ENCODE measurements at places on chromosomes 13 and 19.

- DNase-seq = no peak
Observed at GRCh38 chr19:55358943-55359908, 3.8 kb downstream of the GARIN5B start.

DNA sequence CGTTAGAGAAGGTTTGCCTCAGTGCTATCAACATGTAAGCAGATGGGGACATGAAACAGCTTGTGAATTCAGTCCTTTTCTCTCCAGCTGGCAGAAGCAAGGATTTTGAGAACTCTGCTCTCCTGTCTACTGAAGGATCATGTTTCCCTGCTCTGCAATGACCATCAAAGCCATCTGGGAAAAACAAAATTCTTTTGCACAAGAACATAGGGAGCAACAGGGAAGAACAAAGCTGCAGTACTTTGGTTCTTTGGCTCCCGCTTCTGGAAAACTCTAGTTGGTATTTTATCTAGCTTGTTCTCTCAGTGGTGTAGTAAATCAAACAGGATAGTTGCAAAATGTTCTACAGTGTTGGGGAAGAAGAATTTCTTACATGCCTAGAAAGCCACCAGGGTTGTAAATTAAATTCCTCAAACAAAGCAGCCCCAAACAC lies 270.4 kb downstream of the ENOX1 start:
- DNase-seq = no peak

GRCh38 chr19:30228835-30229524 lies 143.2 kb upstream of the ZNF536 start:
- DNase-seq = no peak

DNA sequence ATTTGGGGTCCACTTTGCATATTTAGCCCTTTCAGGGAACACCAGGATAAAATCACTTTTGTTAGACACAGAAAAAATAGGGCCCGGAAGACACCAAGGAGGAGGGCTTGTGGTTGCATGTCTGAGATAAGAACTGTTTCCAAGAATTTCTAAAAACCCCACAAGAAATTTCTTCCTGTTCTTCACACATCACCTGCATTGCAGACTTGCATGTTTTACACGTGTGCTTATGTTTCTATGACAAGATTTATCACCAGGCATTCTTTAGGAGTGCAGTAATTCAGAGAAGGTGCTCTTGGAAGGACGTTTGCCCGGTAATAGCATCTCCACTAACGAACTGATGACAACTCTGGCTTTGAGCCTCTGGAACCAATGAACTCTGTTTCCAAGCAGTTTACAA lies 7.1 kb upstream of the ACTL9 start:
- DNase-seq = peak; percentile 47

GRCh38 chr13:101291646-101292515 lies 124.4 kb downstream of the NALCN start:
- DNase-seq = no peak

GRCh38 chr19:27741236-27741635 lies 1471.7 kb downstream of the UQCRFS1 start:
- DNase-seq = no peak

- DNase-seq = no peak
Observed at GRCh38 chr19:40407714-40408597, 5.2 kb downstream of the PRX start.

DNA sequence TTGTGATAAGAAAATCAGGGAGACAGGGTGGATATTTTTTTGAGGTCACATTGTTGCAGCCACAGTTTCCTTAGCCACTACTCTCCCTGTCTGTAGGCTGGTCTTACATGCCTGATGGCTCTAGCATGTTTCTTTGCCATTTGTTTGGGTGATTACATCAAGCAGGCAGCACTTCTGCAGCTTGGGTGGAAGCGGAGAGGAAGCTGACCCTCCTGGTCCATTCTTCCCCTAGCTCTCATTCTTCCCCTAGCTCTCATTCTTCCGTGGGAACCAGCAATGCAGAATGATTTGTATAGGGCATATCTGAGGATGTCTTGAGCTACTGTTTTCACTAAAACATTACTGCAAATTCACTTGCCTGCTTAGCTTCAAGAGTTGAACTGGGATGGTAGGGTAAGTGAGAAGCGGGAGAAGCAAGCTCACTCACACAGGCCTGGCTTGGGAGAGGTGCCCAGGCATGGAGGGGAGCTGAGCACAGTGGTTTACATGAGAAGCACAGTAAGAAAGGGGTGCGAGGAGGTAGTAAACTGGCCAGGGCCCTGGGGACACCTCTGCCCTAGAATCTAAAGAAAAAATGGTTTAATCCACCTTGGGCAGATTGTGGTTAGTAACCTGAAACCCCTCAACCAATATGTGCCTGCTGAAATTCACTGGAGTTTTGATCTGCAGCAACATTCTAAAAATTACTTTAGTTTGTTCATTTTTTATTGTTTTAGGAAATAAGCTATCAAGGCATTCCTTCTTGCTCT lies 538.9 kb downstream of the RFC3 start:
- no peak for DNase-seq

- no peak for DNase-seq
Observed at GRCh38 chr13:106630650-106631049, 62.7 kb upstream of the ARGLU1 start.

DNA sequence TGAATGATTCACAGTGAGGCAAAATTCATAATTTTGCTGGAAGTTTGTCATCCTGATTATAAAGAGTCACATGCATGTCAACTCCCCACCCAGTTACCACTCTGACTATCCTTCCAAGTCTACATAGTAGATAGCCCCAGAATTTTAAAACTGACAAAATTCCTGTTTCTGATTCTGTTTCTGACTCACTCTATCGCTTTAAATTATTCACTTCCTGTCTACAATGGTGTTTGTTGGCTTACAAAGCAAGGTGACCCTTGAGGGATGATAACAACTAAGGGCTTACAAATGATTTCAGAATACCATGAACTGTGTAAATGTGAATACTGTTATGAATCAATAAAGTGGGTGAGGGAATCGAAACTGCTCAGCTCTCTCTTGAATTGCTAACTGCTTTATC lies 98.7 kb upstream of the KL start:
- DNase-seq = no peak

DNA sequence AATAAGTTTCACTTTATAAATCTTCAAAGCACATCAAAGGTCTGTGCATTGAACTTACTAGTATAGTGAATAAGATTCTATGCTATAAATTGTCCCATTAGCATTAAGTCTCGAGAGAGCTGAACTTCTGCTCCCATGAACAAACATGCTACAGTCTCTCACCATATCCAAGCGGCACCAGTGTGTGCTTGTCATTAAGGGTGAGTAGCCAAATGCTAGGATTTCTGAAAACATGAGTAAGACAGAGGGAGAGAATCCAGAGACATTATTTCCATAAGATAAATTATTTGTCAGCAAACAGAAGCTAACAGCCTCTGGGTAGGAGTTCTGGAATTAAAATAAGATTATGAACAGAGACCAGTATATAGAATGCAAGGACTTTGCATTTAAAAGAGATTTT lies 2882.5 kb downstream of the PCDH9 start:
- no peak for DNase-seq

- peak; percentile 2 for DNase-seq
Observed at GRCh38 chr13:100131863-100132574, 43.1 kb downstream of the PCCA start.

GRCh38 chr13:83880275-83881139 lies 1.8 kb downstream of the SLITRK1 start:
- no peak for DNase-seq

DNA sequence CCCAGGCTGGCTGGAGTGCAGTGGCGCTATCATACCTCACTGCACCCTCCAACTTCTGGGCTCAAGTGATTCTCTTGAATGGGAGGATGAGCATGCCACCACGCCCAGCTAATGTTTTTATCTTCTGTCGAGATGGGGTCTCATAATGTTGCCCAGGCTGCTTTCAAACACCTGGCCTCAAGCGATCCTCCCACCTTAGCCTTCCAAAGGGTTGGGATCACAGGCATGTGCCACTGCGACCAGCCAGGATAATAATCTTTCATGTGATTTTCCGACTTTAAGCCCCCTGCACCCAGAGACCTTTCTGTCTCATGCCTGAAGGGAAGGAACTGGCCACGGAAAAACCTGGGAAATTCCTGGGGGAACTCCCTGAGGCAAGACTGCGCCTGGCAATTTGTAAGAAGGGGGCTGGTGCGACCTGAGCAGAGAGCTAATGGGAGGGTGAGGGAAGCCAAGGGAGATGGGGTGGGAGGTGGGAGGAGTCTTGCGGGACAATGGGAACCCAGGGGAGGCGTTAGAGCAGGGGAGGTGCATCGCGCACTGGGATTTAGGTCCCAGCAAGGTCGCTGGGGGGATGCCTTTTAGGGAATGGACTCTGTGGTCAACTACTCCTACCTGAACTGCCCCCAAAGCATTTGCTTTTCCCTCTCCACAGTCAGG lies 1.2 kb upstream of the CCDC124 start:
- DNase-seq = no peak

- no peak for DNase-seq
Observed at GRCh38 chr19:8657869-8658268, 27.4 kb downstream of the NFILZ start.

- DNase-seq = no peak
Observed at GRCh38 chr13:46535825-46536224, 17.1 kb upstream of the LRCH1 start.

- no peak for DNase-seq
Observed at GRCh38 chr13:44280456-44280855, 93.2 kb upstream of the SERP2 start.

DNA sequence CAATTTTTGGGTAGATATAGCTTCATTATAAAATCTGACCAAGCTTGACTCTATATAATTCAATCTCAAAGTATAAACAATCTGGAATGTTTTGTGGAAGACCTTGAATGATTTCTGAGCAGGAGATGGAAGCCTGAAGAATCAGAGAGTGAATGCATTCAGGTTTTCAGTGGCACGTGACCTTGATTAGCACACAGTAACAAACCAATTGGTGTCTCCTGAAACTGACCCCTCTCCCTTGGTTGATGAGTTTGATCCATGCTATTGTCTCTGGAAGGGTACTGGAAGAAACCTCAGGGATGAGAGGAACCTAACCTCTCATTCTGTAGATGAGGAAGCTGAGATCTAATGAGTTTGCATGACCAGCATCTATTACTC lies 39.6 kb downstream of the PCDH8 start:
- no peak for DNase-seq
